ENCODE measurements at places on chromosomes 11 and 22.

DNA sequence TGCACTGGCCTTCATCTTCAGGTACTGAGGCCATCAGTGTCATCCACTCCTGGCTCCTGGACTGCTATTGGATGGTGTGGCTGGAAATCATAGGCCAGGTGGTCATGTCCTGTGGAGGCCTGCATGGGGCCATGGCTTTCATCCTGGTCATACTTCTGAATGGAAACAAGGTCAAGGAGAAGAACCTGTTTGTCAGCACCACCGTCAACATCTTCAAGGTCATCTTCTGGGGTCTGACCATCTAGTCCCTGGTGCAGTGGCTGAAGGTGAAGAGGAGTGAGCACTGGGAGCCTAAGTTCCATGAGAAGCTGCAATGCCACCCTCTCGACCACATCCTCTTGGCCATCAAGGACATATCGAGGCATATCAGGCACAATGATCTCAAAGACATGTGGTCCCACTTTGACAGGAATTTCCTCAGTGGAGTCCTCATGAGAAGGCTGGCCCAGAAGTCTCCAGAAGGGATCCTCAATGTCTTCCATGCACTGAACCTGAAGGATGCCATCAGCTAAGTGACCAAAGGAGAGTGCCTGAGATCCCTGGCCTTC lies 120.0 kb upstream of the SERPIND1 start:
- peak; percentile 34 for DNase-seq

DNA sequence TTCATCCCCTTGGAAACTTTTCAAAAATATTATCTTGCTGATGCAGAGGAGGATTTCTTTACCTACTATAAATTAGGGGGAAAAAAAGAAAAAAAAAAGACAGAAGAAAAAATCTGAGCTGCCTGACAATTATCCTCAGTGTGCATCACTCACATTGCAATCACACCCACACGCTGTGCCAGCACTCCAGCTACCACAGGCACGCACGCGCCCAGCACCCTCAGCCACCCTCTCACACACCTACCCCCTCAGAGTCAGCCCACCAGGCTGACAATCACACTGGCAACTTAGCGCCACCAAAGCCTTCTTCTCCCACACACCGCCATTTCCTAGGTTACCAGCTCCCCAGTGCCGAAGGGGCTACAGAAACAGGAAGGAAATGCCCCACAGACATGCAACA lies 236.1 kb downstream of the KCNA4 start:
- DNase-seq: no peak

GRCh38 chr11:3904228-3904627 lies 48.8 kb downstream of the STIM1 start:
- no peak for DNase-seq

GRCh38 chr11:117166491-117166890 lies 12.1 kb upstream of the SIDT2 start:
- no peak for DNase-seq

DNA sequence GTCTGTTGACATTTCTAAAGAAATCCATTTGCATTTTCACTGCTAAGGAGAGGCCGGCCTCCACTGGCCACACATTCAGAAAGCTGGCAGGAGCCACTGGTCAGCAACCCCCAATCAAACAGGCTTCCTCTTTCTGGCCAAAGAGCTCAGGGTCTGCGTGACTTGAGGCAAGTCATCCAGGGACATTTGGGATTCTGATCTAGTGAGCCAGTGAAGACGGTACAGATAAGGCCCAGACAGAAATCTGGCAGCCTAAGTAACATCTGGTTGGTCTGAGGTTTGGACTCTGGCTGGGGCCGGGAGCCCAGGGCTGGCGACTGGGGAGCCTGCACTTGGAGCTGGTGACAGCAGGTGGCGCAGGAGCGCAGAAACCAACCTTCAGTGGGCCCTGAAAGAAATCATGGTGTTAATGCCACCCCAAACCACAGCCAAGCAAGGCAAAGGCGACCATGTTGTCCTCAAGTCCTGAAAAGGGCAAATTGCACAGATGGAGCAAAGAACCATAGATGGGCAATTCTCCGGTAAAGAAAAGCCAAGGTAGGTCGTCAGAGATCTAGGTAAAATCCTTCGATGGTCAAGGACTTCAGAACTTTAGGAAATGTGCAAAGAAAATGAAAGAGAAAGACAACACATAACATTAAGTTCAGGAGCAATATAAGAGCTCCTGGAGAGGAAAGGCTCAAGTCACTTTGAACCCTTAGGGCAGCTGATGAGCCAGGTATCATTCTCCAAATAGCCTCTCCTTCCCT lies 99.4 kb upstream of the BLID start:
- peak; percentile 89 for DNase-seq

GRCh38 chr11:84136926-84137325 lies 850.8 kb upstream of the CCDC90B start:
- no peak for DNase-seq

DNA sequence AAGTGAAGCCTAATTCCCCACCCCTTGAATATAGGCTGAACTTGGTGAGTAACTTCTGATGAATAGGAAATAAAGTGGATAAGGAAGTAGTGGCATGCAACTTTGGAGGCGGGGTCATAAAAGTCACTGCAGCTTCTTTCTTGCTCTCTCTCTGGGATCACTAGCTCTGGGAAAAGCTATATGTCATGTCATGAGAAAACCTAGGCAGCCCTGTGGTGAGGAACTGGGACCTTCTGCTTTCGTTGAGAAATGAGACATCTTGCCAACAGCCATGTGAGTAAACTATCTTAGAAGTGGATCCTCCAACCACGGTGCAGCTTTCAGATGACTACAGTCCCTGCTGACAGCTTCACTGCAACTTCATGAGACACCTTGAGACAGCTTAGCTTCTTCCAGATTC lies 15.7 kb downstream of the ZNF214 start:
- DNase-seq: no peak

GRCh38 chr22:49373289-49373666 lies 454.4 kb downstream of the BRD1 start:
- DNase-seq: peak; percentile 40
